ENCODE measurements at places on chromosomes 2 and 18.

DNA sequence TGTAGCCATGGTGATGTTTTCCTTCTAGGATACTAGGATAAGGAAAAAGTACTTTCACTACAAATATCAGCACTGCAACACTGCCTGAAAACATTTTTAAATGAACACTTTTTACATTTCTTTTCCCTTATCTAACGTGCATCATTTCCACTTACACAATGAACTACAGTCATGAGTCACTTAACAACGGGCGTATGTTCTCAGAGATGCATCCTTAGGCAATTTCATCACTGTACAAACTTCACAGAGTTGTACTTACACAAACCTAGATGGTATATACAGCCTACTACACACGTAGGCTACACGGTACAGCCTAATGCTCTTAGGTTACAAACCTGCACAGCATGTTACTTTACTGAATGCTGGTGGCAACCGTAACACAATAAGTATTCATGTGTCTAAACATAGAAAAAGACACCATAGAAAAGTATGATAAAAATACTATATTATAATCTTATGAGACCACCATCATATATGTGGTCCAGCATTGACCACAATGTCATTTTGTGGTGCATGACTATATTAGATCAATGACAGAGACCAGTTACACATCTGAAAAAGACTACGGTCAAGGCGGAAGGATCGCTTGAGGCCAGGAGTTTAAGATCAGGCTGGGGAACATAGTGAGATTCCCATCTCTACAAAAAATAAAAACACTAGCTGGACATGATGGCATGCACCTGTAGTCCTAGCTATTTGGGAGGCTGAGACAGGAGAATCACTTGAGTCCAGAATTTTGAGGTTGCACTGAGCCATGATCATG lies 39.8 kb downstream of the WDR33 start:
- DNase-seq: no peak

- DNase-seq: no peak
Measured at GRCh38 chr18:57062844-57063243, 84.0 kb upstream of the BOD1L2 start.

DNA sequence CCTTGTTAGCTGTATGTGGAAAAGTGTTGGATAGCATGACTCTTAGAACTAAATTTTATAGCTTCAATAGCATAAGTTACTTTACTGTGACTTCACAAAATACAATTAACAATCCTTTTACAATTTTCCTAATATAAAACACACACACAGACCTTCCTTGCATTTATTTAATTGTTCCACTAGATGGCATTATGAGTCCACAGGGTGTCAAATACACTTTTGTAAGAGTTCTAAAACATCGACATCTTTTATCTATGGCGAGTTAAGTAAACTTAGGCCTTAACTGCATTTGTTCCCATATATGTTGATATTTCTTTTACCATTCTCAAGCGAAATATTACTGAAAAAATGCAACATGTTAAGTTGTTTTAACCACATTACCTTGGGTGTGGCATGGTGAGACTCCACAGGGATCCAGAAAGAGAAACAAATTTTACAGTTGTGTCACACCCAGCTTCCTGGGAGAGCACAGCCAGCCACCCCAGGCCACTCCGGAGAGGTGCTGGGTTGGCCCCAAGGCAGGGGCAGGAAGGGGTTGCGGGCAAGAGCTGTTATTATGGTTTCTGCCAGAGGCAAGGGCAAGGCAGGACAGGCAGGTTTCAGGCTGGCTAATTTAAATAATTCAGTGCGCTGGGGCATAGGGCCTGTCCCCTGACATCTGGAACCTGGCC lies 312.4 kb upstream of the MC4R start:
- DNase-seq: no peak

- peak; percentile 52 for DNase-seq
Measured at GRCh38 chr2:233267516-233268245, 16.2 kb downstream of the ATG16L1 start.

GRCh38 chr2:18061717-18062116 lies 183.2 kb downstream of the KCNS3 start:
- DNase-seq: no peak

All from stimulated activated CD4-positive, alpha-beta T cell treated with anti-CD3 and anti-CD28 coated beads, Interleukin-1b, Interleukin-23, amount 100 ng/mL, for 4 hours (primary cell).